ENCODE measurements at places on chromosomes 13 and 19. TPM values are rescaled to one million over a fixed set of nuclear protein-coding genes. Genes with fewer than 3 reads are reported as not detected.

Gene COMP
- 0.98 TPM for total RNA-seq

Gene PRR12
- total RNA-seq: 15.5 TPM

Gene ZNF345
- total RNA-seq: 6.9 TPM

Gene HAUS8
- total RNA-seq: 4.7 TPM

Gene SIRT2
- total RNA-seq: 51.6 TPM

Gene CYSLTR2
- total RNA-seq: 0.49 TPM

Gene CGB5
- not detected for total RNA-seq

Gene SMIM24
- not detected for total RNA-seq

DNA sequence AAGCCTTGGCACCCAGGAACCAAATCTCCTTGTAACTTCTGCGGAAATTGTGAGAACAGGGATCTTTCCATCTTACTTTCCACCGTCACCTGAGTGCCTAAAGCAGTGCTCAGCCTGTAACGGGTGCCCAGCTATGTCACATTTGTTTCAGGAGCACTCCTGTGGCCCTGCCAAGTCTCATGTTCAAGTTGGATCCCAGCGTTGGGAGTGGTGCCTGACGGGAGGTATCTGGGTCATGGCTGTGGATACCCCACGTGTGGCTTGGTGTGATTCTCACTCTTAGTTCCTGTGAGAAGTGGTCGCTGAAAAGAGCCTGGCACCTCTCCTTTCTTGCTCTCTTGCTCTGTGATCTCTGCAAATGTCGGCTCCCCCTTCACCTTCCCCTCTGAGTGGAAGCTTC is 114.9 kb downstream of the UQCRFS1 start:
- DNase-seq: no peak

DNA sequence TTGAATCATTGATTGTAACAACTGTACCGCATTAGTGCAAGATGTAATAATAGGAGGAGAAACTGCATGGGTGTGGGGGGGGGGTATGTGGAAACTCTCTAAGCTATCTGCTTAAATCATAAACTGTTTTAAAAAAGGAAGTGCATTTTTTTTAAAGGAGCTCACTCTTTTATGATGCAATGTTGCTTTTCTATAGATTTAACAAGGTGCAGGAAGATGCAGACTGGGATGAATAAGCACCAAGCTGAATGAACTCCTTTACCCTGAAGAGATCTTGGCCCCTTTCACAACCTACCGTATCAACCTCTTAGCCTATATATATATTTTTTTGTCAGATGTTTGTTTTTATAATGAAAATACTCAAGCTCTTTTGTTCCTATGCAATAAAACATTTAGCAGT is 95.9 kb downstream of the AKAP11 start:
- no peak for DNase-seq

GRCh38 chr19:46660551-46661019 is 397 bp downstream of the DACT3 start:
- DNase-seq: no peak

DNA sequence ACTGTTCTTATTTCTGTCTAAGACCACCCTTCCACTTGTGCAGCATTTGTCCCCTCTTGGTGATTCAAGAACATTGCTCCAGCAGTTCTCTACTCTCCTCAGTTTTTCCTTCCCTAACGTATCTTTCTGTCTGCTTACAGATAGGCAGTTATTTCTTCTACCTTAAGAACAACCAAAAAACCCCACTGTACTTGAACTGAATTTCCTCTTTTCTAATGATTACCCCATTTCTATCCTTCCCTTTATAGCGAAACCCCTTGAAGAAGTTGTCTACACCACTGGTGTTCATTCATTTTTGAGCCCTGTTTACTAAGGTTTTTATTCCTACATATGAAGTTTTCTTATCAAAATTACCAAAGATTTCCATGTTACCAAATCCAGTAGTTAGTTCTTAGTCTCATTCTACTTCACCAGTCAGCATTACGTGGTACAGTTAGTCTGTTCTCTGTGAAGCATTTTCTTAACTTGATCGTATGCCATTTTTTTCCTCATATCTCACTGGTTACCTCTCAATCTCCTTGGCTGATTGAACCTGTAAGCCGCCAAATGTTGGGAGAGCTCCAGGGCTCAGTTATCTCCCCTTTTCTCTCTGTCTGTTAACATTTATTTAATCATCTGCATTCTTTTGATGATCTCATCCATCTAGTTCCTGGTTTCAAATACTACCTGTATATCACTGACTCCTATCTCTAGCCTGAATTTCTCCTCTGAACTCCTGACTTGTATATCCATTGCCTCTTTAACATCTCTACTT is 9.0 kb downstream of the LSM14A start:
- DNase-seq: no peak

- no peak for DNase-seq
Observed at GRCh38 chr13:79870766-79871165, 389.8 kb downstream of the NDFIP2 start.

- no peak for DNase-seq
Observed at GRCh38 chr19:45151821-45152503, 8.8 kb downstream of the NKPD1 start.

DNA sequence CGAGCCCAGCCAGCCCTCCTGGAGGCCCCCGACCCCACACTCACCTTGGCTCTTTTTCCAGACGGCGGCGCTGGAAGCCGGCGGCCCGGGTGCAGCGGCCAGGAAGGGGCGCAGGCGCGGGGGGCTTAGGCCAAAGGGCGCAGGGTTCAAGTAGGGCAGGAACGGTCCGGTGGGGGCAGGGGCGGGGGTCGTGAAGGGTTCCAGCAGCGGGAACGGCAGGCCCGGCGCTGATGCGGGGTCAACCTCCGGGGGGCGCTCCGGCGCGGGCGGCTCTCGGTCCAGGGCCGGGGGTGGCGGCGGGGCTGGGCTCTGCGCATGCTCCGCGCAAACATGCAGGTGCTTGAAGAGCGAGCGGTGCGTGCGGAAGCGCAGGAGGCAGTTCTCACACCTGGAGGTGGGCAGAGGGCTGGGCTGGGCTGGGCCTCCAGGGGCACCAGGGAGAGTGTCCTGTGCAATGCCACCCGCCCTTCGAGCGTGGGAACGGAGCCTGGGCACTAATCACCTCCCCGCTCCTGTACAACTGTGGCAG is 2.3 kb downstream of the ZNF414 start:
- DNase-seq: no peak

DNA sequence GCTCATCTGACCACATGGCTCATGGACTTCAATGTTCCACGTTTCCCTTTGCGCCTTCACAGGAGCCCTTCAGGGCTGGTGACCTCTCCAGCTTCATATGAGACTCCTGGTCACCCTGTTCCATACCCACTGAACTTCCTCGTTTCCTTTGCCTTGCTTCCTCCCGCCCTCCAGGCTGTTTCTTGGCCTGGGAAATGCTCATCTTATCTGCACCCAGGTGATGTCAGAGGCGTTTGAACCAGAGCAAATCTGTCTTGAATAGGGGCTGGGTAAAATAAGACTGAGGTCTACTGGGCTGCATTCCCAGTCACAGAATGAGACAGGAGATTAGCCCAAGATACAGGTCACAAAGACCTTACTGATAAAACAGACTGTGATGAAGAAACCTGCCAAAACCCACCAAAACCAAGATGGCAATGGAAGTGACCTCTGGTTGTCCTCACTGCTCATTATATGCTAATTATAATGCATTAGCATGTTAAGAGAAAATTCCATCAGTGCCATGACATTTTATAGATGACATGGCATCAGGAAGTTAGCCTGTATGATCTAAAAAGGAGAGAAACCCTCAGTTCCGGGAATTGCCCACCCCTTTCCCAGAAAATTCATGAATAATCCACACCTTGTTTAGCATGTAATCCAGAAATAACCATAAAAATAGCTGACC is 102.7 kb downstream of the DCLK1 start:
- DNase-seq: no peak

DNA sequence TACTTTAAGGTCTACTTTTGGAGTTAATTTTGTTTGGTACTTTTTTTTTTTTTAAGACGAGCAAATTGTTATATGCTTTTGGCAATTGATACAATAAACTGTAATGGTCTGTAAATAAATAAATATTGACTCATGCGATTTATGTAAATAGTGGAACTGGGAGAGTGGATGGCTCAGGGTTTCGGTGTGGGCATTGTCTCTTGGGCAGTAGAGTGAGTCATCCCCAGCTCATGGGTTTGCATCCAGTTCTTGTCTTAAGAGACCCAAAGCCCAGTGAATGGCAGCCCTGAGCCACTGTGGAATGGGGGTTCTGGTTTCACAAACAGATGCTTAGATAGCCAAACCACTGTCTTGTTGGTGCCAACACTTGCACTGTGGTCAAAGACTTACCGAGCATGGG is 33.0 kb downstream of the FGF9 start:
- no peak for DNase-seq

GRCh38 chr13:95660981-95661581 is 15.9 kb upstream of the DNAJC3 start:
- DNase-seq: no peak

- no peak for DNase-seq
Observed at GRCh38 chr13:38743466-38743865, 56.6 kb downstream of the FREM2 start.

DNA sequence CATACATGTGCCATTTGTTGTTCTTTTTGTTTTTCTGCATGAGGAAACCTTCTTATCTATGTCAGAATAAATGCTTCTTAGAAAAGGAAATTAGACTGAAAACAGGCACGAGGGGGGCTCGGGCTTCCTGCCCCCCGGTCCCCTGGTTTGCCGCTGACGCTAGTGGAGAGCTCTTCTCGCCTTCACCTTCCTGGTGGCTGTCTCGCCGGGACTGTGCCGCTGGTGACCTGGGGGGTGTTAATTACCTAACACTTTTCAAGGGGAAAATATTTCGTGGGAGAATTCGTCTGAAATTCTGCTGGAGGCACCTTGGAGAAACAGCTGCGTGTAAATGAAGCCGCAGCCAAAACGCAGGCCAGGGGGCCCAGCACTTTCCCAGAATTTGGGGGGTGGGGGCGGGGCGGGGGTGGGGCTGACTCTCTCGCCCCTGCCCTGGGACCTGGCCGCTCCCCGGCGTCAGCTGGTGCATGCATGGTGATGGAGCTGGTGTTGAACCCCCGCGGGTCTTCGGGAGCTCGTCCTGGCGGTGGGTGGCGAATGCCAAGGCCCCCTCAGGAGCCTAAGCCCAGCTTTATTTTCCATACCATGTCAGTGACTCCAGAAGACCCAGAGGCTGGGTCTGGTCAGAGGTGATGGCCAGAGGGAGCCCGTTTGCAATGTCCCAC is 58.3 kb upstream of the MCF2L start:
- no peak for DNase-seq

DNA sequence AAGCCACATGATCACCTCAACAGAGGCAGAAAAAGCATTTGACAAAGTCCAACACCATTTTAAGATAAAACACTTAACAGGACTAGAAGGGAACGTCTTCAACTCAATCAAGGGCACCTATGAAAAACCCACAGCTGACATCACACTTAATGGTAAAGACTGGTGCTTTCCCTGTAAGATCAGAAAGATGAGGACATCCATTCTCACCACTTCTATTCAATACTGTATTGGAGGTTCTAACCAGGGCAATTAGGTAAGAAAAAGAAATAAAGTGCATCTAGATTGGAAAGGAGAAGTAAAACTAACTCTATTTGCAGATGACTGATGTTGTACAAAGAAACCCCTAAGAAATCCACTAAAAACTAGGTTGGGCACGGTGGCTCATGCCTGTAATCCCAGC is 11.2 kb upstream of the AKAP8 start:
- DNase-seq: no peak

DNA sequence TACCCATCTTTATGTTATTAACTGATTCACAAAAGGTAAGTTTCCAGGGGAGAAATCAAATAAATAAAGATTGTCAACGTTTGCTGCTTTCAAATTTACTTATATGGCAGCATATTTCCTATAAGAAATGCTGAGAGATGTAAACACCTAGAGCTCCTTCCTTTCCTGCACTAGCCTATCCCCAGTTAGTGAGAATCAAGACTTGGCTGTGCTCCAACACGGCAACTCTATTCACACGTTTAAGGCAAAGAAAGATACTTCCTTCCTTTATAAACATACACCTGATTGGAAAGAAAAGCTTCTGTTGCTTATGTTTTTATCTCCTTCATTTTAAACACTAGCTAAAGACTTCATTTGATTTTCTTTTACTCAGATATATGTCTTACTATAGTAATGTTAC is 107.0 kb downstream of the PCDH9 start:
- DNase-seq: no peak

DNA sequence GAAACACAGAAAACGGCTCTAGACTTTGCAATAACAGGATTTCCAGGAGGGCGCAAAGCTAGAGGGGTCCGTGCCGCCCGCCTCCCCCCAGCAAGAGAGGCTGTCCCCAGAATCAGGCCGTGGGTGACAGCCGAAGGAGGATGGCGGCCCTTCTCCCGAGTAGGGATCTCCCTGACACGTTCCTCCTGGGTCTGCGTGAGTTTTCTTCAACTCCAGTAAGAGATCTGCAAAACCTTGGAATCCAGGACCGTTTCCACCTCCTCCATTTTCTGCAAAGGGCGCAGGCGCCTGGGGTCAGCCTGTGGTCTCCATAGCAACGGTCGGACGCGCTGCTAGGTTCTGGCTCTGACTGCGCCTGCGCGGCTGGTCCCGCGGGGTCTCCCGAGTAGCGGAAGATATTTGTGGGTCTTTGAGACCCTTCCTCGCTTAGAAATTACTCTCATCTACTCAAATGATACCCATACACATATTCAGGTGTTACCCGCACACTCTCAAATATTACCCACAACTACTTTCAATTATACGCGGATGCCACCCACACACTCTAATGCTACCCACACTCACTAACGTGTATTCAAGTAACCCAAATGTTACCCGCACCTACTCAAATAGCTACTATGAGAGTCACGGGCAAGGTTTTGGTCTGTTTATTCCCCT is 2.1 kb downstream of the PNMA8C start:
- DNase-seq: no peak

GRCh38 chr19:28118235-28118634 is 1094.7 kb downstream of the UQCRFS1 start:
- no peak for DNase-seq

- DNase-seq: no peak
Observed at GRCh38 chr13:110368408-110368807, 61.3 kb downstream of the COL4A2 start.

- no peak for DNase-seq
Observed at GRCh38 chr19:15118248-15118647, 11.0 kb downstream of the SYDE1 start.

DNA sequence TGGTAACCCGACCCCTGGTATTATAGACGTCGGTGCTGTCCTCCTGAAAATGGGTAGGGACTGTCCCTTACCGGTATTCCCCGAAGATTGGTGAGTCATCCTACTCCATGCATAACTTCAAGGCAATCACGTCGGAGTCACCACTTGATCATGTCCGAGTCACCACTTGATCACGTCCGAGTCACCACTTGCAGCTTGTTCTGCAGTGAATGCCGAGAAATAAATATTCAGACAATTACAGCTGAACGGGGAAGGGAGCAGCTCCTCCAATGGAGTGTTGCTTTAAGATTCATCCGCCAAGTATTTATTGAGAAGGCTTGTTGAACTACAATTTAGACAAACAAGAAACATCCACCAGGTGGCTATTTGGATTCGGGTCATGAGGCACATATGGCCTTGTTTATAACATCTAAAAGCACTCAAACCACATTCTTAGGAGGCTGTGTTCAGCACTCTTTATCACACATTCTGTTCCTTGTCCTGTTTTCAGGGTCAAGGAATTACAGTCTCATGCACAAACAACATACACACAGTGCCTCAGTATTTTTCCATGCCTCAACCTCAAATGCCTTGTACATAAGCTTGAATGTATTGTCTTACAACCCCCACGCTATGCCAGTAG is 43.1 kb downstream of the ZNF726 start:
- peak; percentile 84 for DNase-seq

- DNase-seq: no peak
Observed at GRCh38 chr19:39070888-39071287, 13.3 kb upstream of the ACP7 start.

- DNase-seq: no peak
Observed at GRCh38 chr13:86684402-86684801, 885.2 kb upstream of the SLITRK6 start.
